ENCODE measurements at places on chromosomes 7 and 10.

DNA sequence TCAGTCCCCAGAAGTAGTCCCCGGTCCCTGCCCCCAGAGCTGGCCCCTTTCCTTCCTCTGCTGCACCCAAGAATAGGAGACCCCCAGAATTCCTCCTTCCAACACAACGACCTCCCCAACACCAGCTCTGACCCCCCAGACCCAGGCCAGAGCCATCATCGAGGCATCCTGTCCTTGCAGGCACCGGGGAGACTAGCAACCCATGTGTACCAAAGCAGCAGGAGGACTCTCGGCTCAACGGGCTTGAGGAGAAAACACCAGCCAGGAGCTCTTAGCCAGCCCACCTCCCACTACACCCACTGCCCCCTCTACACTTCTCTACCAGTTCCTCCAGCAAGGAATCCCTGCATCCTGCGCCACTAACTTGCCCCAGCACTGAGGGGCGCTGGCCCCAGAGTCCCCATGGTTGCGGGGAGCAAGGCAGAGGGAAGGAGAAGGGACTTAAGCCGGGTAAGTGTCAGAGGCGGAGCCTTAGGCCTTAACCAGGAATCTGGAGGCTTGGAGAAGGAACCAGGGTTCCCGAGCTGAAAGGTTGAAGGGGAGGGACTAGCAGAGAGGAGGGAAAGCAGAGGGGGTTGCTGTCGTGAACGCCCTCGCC, 3.9 kb downstream of the GRID1 start:
- no peak for DNase-seq

GRCh38 chr10:1577945-1578344, 159.4 kb downstream of the ADARB2 start:
- no peak for DNase-seq

DNA sequence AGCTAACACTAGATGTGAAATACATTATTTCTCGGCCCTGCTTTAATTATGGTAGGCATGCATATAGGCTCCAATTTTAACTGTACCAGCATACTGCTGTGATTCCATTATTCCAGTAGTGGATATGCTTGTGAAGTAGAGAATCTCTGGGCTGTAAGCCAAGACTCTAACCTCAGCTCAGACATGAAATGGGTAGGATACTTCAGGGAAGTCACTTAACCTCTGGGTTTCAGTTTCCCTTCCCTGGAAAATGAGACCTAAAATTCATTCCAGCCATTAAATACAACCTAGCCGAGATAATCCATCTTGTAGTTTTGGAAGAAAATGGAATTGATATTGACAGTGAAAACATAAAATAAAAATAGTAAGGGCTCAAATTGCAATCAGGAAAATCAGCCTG, 59.6 kb upstream of the TRIL start:
- DNase-seq: no peak

GRCh38 chr7:94222516-94222915, 172.2 kb upstream of the COL1A2 start:
- DNase-seq: no peak

GRCh38 chr10:112991888-112992491, 41.9 kb downstream of the TCF7L2 start:
- no peak for DNase-seq

DNA sequence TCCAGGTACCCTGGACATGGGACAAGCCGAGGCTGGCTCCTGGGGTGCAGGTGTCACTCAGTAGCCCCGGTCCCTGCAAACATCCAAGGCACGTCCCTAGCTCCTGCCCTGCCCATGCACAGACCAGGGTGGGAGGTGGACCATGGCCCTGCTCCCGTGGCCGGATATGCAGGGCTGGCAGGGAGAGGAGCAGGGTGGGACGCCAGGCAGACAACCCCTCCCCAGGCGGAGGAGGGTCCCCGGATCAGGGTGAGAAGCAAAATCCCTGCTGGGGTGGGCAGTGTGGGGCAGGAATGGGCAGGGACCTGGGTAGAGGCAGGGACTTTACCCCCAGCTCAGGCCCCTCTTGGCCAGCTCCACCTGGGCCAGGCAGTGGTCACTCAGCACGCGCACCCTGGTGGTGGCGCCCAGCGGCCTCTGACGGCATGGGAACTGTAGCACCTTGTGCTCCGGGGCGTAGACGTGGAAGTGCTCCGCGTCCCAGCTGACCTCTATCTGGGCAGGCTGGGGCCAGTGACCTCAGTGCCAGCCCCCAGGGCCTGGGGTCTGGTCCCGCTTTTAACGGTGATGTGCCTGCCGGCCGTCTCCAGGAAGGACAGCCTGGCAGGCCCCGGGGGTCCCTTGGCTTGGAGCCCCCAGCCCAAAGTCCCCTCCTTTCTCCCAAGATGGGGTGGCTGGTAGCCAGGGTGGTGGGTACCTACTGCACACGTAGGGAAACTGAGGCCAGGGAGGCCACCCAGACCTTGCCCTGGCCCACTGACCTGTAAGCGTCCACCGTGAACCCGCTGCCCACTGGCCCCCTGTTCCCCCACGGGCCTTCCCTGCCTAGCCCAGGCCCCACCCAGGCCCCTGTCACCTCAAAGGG, 1.2 kb downstream of the GRIFIN start:
- DNase-seq: no peak

GRCh38 chr7:158024881-158025280, 562.7 kb downstream of the PTPRN2 start:
- DNase-seq: no peak

GRCh38 chr7:108330227-108330626, 126.0 kb downstream of the NRCAM start:
- no peak for DNase-seq

- DNase-seq: no peak
Observed at GRCh38 chr10:17109475-17110207, 20.0 kb downstream of the CUBN start.

DNA sequence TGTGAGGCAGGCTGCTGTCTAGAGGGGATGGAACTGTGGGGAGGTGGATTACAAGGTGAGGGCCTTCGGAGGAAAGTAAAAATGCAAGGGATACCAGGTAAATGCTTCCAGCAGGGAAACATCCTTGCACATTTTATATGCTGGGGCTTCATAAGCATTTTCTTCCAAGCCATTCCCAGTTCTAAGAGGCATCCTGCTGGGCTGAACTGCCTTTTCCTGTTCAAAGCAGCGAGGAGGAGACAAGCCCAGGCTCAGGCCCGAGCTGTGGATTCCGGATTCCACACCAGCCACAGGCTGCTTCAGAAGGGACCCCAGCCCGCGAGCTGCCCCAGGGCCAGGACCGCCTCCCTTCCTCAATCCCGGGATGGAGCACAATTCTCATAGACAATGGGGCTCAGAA, 249.7 kb downstream of the TNS3 start:
- no peak for DNase-seq

- DNase-seq: no peak
Observed at GRCh38 chr10:12943425-12943824, 58.1 kb downstream of the CCDC3 start.
